Smooth muscle cell of trachea (primary cell): ENCODE measurements at places on chromosomes 7 and 10. TPM values are rescaled to one million over a fixed set of nuclear protein-coding genes. Genes with fewer than 3 reads are reported as not detected.

Gene HTR5A
- not detected in 2 replicates for total RNA-seq

Gene OR2A7
- total RNA-seq, result 0.29 and 0.33 TPM in 2 replicates

Gene UFSP1
- 3.9 and 10.4 TPM in 2 replicates for total RNA-seq

Gene LYZL1
- not detected in 2 replicates for total RNA-seq

Gene ALOX5
- not detected in 2 replicates for total RNA-seq

Gene AGAP3
- 42.0 and 71.3 TPM in 2 replicates for total RNA-seq

Gene ASB4
- total RNA-seq, result not detected in 2 replicates

Gene GPR15LG
- not detected in 2 replicates for total RNA-seq

Gene BNIP3
- 152 and 162 TPM in 2 replicates for total RNA-seq

Gene CYP2E1
- 0.33 and 0.44 TPM in 2 replicates for total RNA-seq

Gene TLX1
- not detected in 2 replicates for total RNA-seq

Gene CCL24
- not detected in 2 replicates for total RNA-seq

Gene FBXL13
- total RNA-seq, result 0.99 and 1.5 TPM in 2 replicates

Gene GHITM
- total RNA-seq, result 208 and 214 TPM in 2 replicates

Gene LFNG
- total RNA-seq, result 0.44 and 2.8 TPM in 2 replicates

Gene UNCX
- not detected in 2 replicates for total RNA-seq

Gene ABCC2
- total RNA-seq, result 0.29 and 0.33 TPM in 2 replicates

Gene DHX32
- total RNA-seq, result 28.9 and 34.5 TPM in 2 replicates

Gene SLC29A4
- 1.7 and 7.1 TPM in 2 replicates for total RNA-seq

Gene DRGX
- total RNA-seq, result not detected in 2 replicates

Gene PTPRN2
- total RNA-seq, result 0.29 and 0.50 TPM in 2 replicates

Gene SLC26A5
- total RNA-seq, result not detected in 2 replicates

Gene FFAR4
- not detected in 2 replicates for total RNA-seq

Gene OTUD1
- total RNA-seq, result 4.9 and 5.3 TPM in 2 replicates

Gene LUC7L2
- total RNA-seq, result 58.0 and 78.9 TPM in 2 replicates

Gene PPP1R17
- not detected in 2 replicates for total RNA-seq

Gene SERPINE1
- 123 and 260 TPM in 2 replicates for total RNA-seq

Gene DDX56
- 43.6 and 57.7 TPM in 2 replicates for total RNA-seq

Gene FAM221A
- 1.6 and 2.8 TPM in 2 replicates for total RNA-seq

Gene CYP3A5
- 0.17 and 0.44 TPM in 2 replicates for total RNA-seq

Gene SHOC2
- 55.9 and 57.6 TPM in 2 replicates for total RNA-seq

Gene HMX2
- not detected in 2 replicates for total RNA-seq

Gene STEAP2
- total RNA-seq, result 37.7 and 48.5 TPM in 2 replicates

Gene OR2AE1
- not detected in 2 replicates for total RNA-seq

Gene LHFPL3
- total RNA-seq, result not detected in 2 replicates

Gene DUS4L
- total RNA-seq, result 5.5 and 11.1 TPM in 2 replicates

Gene NDUFB8
- 120 and 157 TPM in 2 replicates for total RNA-seq

Gene AHR
- total RNA-seq, result 90.5 and 93.2 TPM in 2 replicates

Gene HOXA7
- not detected in 2 replicates for total RNA-seq

Gene PNLIPRP3
- total RNA-seq, result 0.17 TPM in 1 of 2 replicates, not detected in the other

Gene CPEB3
- total RNA-seq, result 0.66 and 0.73 TPM in 2 replicates

Gene STAG3
- 0.66 and 1.6 TPM in 2 replicates for total RNA-seq

Gene EIF4H
- 356 and 392 TPM in 2 replicates for total RNA-seq

Gene SMKR1
- total RNA-seq, result 0.66 TPM in 1 of 2 replicates, not detected in the other

Gene LIMK1
- total RNA-seq, result 37.7 and 77.6 TPM in 2 replicates

Gene PTF1A
- total RNA-seq, result not detected in 2 replicates

Gene SEMA3C
- 156 and 163 TPM in 2 replicates for total RNA-seq

Gene MARCHF5
- total RNA-seq, result 12.7 and 17.2 TPM in 2 replicates

Gene HEPACAM2
- total RNA-seq, result 0.17 TPM in 1 of 2 replicates, not detected in the other

Gene CPN1
- total RNA-seq, result not detected in 2 replicates
